Natural killer cell treated with Interleukin-12 subunit alpha and Interleukin-12 subunit beta and Interleukin-15 and Interleukin-18, amount 100 ng/mL, for 72 hours (primary cell): ENCODE measurements at places on chromosomes 7 and 10. TPM values are rescaled to one million over a fixed set of nuclear protein-coding genes. Genes with fewer than 3 reads are reported as not detected.

DNA sequence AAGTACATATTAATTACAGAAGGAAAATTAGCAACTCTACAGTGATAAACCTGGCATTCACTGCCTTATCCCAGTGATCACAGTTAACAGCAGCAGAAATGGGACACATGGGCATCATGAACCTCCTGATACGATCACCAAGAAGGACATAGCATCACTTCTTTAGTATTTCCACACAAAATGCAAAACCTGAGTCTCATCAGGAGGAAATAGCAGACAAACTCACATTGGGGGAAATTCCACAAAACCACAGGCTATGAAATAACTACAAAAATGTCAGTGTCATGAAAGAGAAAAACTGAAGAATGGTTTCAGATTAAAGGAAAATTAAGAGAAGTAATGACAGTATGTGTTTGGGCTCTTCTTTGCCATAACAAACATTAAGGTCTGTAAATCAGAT, 12.0 kb upstream of the PURB start:
- DNase-seq = no peak
- peak overlapping the region; percentile 55 for H3K4me3 ChIP-seq
- peaks cover 14% of the 10 kb centered on the region for H3K4me1 ChIP-seq
- H3K27ac ChIP-seq = peak overlapping the region; percentile 83

DNA sequence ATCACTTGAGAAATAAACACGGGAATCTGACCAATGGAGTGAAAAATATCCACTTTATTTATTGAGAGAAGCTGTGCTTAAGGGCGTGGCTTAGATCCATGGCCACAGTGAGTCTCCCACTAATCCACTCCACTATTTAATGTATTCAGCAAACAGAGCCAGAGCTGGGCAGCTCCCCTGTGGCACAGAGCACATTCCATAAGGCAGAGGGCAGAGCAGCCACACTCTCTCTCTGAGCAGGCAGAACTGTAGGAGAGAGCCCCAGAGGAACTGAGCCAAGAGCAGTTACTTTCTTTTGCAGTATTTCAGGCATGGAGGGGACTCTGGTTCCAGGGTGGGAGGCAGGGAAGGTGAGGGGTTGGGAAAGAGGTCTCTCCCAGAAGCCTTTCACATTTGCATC, 106.0 kb downstream of the GALNT17 start:
- H3K27me3 ChIP-seq = no peaks in the 10 kb centered on the region
- H3K4me1 ChIP-seq = no peaks in the 10 kb centered on the region
- H3K4me3 ChIP-seq = no peak overlapping the region
- DNase-seq = no peak
- no peaks in the 10 kb centered on the region for H3K36me3 ChIP-seq

DNA sequence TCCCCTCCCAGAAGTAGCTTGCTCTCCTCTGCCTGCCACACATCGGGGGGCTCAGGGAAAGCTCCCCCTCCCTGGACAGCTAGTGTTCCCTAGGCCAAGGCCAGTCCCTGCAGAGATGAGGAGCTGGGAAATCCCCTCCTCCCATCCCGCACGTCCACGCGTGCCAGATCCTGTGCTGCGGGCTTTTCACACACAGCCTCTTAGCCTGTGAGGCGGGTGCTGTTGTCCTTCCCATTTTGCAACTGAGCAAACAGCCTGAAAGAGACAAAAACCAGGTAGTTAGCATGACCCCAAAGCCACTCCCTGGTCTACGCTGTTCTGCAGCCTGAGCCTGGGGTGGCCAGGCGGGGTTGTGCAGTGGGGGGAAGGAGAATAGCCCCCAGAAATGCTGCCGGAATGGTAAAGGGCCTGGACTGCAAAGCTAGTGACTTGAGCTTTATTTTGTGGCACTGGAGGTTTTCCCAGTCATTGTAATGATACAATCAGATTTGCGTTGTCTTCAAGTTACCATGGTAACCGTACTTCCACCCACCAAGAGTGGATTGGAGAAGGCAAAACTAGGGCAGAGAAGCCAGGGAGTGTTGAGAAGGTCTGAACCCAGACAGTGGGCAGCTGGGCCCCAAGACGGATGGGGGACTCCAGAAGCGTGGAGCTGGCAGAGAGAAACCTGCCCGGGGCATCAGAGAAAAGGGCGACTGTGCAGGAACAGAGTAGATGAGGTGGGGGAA, 98.6 kb upstream of the KCTD7 start:
- DNase-seq = no peak
- no peaks in the 10 kb centered on the region for H3K27me3 ChIP-seq
- H3K4me1 ChIP-seq = no peaks in the 10 kb centered on the region
- H3K4me3 ChIP-seq = no peak overlapping the region

GRCh38 chr7:104894726-104895521, 119.1 kb upstream of the KMT2E start:
- DNase-seq = no peak
- peaks cover 9% of the 10 kb centered on the region for H3K27me3 ChIP-seq
- no peaks in the 10 kb centered on the region for H3K36me3 ChIP-seq
- H3K4me1 ChIP-seq = peaks cover 7% of the 10 kb centered on the region
- no peak overlapping the region for H3K4me3 ChIP-seq

DNA sequence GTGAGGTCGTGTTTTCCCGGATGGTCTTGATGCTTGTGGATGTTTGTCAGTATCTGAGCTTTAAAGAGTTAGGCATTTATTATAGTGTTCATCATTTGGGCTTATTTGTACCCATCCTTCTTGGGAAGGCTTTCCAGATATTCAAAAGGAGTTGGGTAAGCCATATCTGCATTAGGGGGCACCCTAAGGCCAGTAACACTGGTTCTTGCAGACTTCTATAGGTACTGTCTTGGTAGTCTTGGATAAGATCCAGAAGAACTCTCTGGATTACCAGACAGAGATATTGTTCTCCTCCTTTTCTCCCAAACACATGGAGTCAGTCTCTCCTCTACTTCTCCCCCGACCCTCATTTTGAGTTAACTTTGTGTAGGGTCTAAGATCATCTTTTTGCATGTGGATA, 92.8 kb downstream of the SDK1 start:
- no peak for DNase-seq
- no peaks in the 10 kb centered on the region for H3K4me1 ChIP-seq
- H3K36me3 ChIP-seq = peaks cover 9% of the 10 kb centered on the region

DNA sequence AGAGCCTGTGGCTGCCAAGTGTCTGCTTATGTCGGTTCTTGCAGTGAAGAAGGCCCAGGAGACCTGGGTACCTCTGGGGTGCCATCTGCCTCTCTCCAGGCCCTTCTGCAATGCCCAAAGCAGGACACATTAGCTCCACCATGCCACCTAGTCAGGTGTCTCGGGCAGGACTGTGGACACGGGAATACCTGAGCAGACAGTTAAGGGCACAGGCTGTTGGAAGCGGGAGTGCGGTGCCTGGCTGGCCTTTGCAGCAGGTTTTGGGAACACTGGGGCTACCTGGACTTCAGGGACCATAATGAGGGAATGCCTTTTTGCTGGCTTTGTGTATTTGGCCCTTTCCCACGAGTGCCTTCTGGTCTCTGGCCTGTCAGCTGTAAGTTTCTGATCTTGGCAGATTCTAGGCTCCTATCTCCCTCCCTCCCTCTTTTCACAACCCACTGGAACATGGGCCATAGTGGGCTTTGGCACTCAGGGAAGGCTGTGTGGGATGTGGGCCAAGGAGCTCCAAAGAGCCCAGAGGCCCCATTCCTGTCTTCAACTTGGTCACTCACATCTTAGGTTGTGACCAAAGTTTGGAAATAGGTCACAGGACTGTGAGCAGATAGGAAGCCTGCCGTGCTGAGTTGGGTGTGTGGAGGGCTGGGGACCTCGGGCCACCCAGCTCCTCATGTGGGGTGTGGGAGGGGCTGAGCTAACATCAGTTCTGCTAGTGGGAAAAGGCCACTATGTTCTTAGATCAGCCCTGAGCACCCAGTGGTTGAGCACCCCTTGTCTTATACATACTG, 41.5 kb upstream of the CXCL12 start:
- peaks cover 7% of the 10 kb centered on the region for H3K36me3 ChIP-seq
- peaks cover 5% of the 10 kb centered on the region for H3K27me3 ChIP-seq
- no peak overlapping the region for H3K27ac ChIP-seq
- no peaks in the 10 kb centered on the region for H3K4me1 ChIP-seq

DNA sequence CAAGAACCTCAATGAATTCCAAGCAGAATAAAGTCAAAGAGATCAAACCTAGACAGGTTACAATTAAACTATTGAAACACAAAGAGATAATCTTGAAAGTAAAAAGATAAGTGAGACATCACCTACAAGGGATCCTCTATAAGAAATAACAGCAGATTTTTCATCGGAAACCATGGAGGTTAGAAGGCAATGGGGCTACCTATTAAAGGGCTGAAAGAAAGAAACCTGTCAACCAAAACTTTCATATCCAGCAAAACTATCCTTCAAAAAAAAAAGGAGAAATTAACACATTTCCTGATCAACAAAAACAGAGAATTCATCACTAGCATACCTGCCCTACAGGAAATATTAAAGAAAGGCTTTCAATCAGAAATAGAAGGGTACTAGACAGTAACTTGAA, 244.9 kb downstream of the ARHGAP12 start:
- DNase-seq = no peak
- peaks cover 8% of the 10 kb centered on the region for H3K36me3 ChIP-seq
- H3K27ac ChIP-seq = no peak overlapping the region
- no peaks in the 10 kb centered on the region for H3K4me1 ChIP-seq
- no peak overlapping the region for H3K4me3 ChIP-seq

GRCh38 chr7:132179080-132179430, 397.2 kb downstream of the PLXNA4 start:
- H3K36me3 ChIP-seq = no peaks in the 10 kb centered on the region
- H3K27ac ChIP-seq = no peak overlapping the region
- no peak for DNase-seq
- no peak overlapping the region for H3K4me3 ChIP-seq
- no peaks in the 10 kb centered on the region for H3K4me1 ChIP-seq

- no peak overlapping the region for H3K27ac ChIP-seq
- no peaks in the 10 kb centered on the region for H3K36me3 ChIP-seq
- H3K4me3 ChIP-seq = no peak overlapping the region
Measured at GRCh38 chr7:108382932-108383331, 73.3 kb downstream of the NRCAM start.

DNA sequence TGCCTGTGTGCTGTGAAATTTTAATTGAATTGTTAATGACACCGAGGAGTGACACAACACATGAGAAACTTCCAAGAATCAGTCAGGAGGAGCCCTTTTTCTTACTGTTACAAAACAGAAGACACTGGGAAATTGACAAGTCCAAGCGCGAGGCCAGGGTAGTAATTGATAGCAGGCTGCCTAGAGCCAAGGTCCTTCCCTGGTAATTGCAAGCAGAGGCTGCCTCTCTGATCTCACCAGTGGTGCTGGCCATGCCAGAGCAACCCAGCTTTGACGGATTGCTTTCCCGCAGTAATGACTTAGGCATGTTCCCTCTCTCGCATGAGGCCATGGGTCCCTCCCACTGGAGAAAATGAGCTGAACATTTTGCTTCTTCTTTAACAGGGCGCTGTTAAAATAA, 111.5 kb downstream of the LRMDA start:
- H3K27ac ChIP-seq = no peak overlapping the region
- DNase-seq = no peak
- peaks cover 29% of the 10 kb centered on the region for H3K27me3 ChIP-seq
- no peaks in the 10 kb centered on the region for H3K36me3 ChIP-seq
- peaks cover 8% of the 10 kb centered on the region for H3K4me1 ChIP-seq

- no peak overlapping the region for H3K4me3 ChIP-seq
- DNase-seq = no peak
- H3K36me3 ChIP-seq = no peaks in the 10 kb centered on the region
- H3K27me3 ChIP-seq = peaks cover 8% of the 10 kb centered on the region
Measured at GRCh38 chr7:37549076-37549931, 100.6 kb upstream of the ELMO1 start.

- no peak overlapping the region for H3K4me3 ChIP-seq
- H3K4me1 ChIP-seq = peaks cover under 1% of the 10 kb centered on the region
- peaks cover 10% of the 10 kb centered on the region for H3K27me3 ChIP-seq
Measured at GRCh38 chr7:98322331-98323270, 41.1 kb downstream of the BRI3 start.

- H3K4me1 ChIP-seq = no peaks in the 10 kb centered on the region
- H3K4me3 ChIP-seq = no peak overlapping the region
- no peak overlapping the region for H3K27ac ChIP-seq
- DNase-seq = no peak
- no peaks in the 10 kb centered on the region for H3K36me3 ChIP-seq
- peaks cover 7% of the 10 kb centered on the region for H3K27me3 ChIP-seq
Measured at GRCh38 chr10:47092831-47093230, 181.6 kb downstream of the PTPN20 start.

DNA sequence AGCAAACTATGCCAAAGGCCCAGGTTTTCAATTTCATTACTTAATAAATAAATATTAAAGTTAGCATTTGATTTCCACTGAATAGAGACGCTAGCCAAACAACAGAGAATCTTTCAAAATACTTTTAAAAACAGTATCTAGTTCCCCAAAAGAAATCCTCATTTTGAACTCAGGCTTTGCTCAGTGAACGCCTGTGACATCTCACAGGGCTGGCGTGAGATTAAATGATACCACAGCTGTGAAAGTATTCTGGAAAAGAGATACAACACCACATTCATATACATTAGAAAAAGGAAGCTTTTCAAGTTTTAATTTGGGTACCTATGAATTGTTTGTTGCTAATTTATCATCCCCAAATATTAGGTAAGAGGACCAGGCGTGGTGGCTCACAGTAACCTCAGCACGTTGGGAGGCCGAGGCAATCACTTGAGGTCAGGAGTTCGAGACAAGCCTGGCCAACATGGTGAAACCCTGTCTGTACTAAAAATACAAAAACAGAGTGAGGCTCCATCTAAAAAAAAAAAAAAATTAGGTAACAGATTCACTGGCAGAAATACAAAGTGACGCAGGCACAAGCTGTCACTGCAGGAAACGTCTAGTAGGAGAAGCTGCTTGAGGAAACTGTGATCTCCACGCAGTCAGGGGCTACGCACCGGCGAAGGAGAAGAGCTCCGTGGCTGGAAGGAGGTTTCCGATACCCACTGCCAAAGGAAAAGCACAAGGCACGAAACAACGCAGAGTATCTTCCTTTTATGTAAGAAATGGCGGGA, 50.0 kb downstream of the AMZ1 start:
- no peaks in the 10 kb centered on the region for H3K36me3 ChIP-seq
- DNase-seq = no peak
- peaks cover 4% of the 10 kb centered on the region for H3K27me3 ChIP-seq
- H3K4me3 ChIP-seq = no peak overlapping the region
- peaks cover 12% of the 10 kb centered on the region for H3K4me1 ChIP-seq

GRCh38 chr10:112843623-112844022, 106.4 kb upstream of the TCF7L2 start:
- H3K36me3 ChIP-seq = peaks cover 15% of the 10 kb centered on the region
- no peak overlapping the region for H3K4me3 ChIP-seq
- no peaks in the 10 kb centered on the region for H3K27me3 ChIP-seq
- no peak for DNase-seq
- no peaks in the 10 kb centered on the region for H3K4me1 ChIP-seq
- no peak overlapping the region for H3K27ac ChIP-seq

Gene GIMAP6
- total RNA-seq = 88.4 TPM

Gene TMEM196
- not detected for total RNA-seq

Gene CALML3
- total RNA-seq = not detected
